CD4-positive, alpha-beta T cell treated with Interleukin-6 at 100 ng/mL for 8 hours (primary cell): ENCODE measurements at places on chromosomes 11 and 22.

DNA sequence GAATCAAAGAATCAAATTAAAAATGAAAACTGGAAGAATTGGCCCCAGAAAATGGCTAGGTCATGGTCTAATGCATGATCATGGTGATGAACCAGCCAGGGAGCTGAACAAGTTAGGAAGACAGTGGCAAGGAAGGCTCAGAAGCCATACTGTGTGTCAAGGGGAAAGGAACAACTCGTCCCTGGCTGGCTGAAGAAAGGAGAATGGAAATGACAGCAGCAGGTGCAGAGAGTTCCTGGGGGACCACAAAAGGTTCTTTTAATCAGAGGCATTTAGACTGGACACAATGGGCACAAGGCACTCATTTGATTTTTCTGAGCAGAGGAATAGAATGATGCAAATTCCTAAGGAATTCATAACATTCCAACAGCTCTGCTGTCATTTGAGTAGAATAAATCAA lies 209.9 kb downstream of the LARGE1 start:
- no peak for DNase-seq

GRCh38 chr11:2853997-2854560 lies 31.5 kb downstream of the CDKN1C start:
- DNase-seq = no peak

GRCh38 chr22:41324821-41325528 lies 23.6 kb downstream of the ZC3H7B start:
- no peak for DNase-seq

DNA sequence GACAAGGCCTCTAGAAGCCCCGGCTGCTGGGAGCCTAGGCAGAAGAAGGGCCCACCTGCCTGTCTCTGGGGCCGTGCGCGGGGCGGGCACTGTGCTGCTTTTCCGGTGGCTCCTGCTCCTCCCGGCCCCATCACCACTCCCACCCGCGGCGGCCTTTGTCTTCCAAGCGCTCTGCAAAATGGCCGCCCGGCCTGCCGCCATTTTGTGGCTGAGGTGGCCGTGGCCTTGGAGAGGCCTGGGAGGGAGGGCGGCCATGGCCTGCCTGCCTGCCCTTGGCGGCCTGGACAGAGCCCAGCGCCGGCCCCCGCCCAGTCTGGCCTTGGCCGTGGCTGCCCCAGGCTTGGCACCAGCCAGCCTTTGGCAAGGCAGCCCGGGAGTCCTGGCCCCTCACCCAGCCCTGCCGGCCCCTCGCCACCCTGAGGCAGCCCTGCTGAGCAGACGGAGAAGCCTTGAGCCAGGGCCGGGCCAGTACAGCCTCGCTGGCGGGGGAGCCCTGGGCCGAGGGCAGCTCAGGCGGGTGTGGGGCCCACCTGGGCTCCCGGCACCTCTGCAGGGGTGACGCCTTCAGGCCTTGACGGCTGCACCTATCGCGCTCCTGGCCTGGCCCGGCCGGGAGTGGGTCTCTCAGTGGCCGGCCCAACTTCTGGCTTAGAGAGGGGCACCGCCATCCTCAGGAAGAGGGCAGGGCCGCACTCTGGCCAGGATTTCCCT lies 46.0 kb upstream of the PPARA start:
- no peak for DNase-seq

GRCh38 chr22:32327596-32328171 lies 30.0 kb upstream of the RFPL3 start:
- DNase-seq = no peak

DNA sequence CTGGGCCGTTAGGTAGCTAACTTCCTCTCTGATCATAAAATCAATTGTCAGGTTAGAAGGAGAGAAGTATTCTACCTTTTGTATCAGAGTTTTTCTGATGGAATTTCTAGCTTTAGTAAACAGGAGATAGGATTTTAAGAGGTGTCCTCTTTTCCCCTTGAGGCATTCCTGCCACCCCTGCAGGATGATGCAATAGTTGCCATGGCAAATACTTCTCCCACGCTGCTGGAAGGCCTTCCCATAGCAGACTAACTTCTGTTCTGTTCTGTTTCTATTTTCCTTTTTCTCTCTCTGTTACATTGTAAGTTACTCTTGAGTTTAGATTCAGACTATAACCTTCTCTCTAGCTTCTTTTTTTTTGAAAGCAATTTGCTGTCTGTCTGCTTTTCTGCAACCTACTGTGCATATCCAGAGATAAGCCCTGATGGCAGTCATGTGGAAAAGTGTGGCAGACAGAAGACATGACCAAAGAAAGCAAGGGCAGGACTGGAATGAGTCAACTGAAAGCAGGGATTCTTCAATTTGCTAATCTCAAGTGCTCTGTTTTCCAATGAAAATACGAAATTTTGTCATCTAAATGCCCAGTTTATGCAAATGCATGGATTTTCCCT lies 679.1 kb downstream of the DLG2 start:
- DNase-seq = no peak

DNA sequence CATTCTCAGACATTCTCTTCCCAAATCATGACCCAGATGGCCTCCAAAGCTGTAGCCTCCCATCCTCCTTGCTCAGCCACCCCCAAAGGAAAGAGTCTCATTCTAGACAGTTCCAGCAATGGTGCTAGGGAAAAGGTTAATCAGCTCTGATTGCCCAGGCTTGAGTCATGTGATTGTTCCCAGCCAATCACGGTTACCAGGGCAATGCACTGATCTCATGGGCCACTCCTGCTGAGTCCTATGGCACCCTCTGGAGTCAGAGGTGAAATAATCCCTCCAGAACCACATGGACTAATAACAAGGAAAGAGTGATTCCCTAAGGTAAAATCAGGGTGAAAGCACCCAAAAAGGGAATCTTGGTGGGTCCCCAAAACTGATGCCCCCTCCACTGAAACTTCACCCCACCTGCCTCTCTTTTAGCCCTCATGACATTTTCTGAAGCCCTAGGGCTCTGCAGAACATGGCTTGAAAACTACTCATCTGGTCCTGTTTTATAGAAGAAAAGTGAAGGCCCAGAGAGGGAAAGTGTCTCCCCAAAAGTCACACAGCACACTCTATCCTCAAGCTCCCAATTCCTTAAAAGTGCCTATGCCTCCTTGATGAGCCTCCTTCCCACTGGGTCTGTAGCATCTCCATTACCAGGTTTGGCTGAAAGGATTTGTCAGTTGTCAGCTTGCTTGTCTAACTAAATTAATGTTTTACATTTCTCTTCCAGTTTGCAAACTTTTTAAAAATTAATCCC lies 203.7 kb downstream of the MN1 start:
- no peak for DNase-seq

DNA sequence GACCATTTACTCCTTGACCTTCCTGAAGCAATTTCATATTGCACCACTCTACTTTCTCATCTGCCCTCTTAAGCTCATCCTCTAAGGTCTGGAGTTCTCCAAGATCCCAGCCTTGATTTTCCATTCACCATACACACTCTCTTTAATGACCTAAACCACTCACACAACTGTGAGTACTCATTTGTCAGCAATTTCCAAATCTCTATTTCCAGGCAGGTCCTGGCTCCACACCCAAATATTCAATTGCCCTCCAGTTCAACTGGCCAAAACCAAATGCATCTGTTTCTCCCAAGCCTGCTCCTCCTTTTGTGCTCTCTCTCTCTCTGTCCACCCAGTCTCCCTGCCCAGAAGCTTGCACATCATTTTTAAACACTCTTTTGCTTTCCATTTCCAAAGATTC lies 39.6 kb downstream of the NEU3 start:
- DNase-seq = no peak

DNA sequence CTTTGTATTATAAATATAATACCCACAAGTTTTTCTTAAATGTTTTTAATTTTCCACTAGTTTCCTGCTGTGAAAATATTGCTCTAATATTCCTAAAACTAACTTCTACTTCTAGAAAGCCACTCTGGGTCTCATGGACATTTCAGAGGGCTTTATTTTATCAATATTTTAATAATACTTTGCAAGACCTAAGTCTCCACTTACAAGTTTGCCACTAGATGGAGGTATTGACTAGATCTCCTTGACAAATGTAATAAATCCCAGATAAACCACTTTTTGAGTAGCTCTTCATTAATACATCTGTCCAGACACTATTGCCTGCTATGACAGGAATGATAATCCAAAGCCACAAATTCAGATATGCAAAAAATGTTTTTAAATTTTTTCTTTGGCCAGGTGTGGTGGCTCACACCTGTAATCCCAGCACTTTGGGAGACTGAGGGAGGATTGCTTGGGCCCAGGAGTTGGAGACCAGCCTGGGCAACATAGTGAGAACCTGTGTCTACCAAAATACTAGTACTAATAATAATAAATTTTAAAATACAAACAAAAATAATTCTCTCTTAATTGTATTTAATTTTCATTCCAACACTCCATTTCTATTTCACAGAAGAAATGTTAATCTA lies 3.5 kb upstream of the ACAT1 start:
- DNase-seq = peak; percentile 5

GRCh38 chr11:44559207-44559939 lies 6.1 kb upstream of the CD82 start:
- no peak for DNase-seq

DNA sequence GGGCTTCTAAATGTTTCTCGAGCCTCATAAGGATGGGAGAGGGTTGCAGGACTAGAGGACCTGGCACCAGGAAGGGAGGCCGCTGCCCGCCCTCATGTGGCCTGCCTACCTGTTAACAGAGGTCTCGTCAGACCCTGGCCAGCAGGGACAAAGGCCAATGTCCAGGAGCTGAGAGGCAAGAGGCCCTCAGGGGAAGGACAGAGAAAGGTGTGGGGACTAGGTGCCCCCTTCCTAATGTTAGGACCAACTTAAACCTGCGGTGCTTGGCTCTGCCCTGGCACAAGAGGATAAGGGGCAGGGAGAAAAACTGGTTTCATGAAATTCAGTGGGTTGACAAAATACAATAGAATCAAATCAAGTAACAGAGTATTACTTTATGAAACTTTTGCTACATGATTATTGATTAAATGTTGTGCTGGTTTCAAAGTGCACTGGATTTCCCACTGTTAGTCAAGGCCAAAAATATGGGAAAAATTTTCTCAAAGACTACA lies 20.0 kb upstream of the SYT12 start:
- no peak for DNase-seq

GRCh38 chr11:112166562-112166961 lies 610 bp upstream of the TEX12 start:
- no peak for DNase-seq

DNA sequence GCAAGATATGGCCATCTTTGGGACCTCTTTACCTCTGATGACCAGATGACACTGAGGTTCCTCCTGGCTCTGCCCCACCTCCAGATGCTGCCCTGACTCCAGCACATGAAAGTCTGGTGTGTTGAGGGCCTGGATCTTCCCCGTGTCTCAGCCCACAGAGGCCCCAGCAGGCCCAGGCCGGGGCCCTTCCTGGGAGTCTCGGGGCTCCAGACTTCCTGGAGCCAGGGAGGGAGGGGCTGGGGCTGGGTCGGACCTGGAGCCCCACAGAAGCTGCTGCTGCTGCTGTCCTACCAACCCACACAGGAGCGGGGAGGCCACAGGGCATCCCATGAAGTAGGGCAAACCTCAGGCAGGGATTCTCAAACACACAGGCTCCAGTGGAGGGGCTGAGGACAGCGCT lies 32.2 kb upstream of the WNT11 start:
- no peak for DNase-seq

GRCh38 chr11:73968356-73968966 lies 14.2 kb downstream of the UCP2 start:
- DNase-seq = no peak

- DNase-seq = no peak
These were observed 76.5 kb upstream of the ZBED5 start for GRCh38 chr11:10934293-10934860.

GRCh38 chr11:98090861-98091505 lies 929.8 kb upstream of the CNTN5 start:
- no peak for DNase-seq

GRCh38 chr11:127710831-127711230 lies 710.3 kb upstream of the KIRREL3 start:
- no peak for DNase-seq

DNA sequence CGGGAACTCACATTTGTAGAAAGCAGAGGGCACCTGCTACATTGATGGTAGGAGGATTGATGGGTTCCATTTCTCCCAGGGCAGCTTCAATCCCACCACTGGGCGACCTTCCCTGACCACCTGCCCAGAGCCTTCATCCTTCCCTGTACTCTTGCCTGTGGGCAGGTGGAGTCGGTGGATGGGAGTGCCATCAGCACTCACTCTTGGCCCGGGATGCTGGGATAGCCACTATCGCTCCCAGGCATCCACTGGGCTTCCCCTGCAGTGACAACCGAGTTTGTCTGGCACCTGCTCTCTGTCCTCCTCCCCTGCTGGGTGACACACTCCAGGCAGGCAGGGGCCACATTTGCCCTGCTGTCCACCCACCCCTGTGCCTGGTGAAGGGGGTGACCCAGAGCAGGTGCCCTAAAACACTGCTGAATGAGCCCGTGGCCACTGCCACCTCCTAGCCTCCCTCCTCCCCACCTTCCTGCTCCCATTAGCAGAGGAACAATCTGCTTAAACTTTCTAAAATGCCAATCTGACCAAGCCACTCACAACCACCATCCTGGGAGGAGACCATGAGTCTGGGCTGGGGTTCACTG lies 604.7 kb downstream of the TBC1D22A start:
- no peak for DNase-seq

GRCh38 chr11:118430956-118431355 lies 5.3 kb upstream of the KMT2A start:
- no peak for DNase-seq

DNA sequence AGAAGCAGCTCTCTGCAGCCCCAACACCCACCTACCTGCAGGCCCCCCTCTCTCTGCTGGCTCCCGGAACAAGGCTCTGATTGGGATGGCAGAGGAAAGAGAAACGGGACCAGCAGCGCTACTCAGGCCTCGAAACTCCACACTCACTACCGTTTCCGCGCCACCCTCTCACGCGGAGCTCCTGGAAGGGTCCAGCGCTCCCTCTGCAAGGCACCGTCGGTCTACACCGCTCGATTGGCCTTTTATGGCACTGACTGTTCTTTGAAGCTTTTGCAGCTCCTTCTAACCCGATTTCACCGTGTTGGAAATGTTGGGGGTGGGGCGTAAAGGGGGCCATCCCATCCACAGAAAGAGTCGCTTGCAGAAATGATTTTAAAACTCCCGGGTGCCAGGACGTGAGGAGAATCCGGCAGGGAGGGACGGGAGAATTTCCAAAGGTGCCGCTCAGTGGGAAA lies 323 bp upstream of the PANX1 start:
- no peak for DNase-seq

DNA sequence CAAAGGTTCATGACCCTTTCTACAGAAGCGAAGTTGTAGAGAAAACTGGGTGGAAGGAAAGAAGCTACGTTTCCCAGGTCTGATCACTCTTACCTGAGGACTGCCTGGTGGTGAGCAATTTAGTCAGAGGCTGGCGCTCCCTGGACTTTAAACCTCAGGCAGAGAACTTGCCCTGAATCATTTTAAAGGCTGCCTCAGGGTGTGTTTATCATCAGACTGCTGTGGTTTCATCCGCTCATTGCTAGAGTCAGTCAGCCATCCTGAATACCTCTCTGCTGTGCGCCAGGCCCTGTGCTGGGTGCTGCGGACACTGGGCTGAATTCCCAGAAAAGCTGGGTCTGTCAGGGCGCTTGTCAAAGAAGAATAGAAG lies 2.7 kb downstream of the DTX4 start:
- no peak for DNase-seq

GRCh38 chr11:2717561-2718325 lies 17.9 kb upstream of the KCNQ1OT1 start:
- DNase-seq = no peak
